ENCODE measurements at places on chromosomes 1 and 21.

GRCh38 chr1:165189913-165190312, 166.6 kb downstream of the LMX1A start:
- DNase-seq: no peak

- DNase-seq: peak; percentile 50
These were observed 2.8 kb upstream of the NUP210L start for GRCh38 chr1:154157520-154158306.

DNA sequence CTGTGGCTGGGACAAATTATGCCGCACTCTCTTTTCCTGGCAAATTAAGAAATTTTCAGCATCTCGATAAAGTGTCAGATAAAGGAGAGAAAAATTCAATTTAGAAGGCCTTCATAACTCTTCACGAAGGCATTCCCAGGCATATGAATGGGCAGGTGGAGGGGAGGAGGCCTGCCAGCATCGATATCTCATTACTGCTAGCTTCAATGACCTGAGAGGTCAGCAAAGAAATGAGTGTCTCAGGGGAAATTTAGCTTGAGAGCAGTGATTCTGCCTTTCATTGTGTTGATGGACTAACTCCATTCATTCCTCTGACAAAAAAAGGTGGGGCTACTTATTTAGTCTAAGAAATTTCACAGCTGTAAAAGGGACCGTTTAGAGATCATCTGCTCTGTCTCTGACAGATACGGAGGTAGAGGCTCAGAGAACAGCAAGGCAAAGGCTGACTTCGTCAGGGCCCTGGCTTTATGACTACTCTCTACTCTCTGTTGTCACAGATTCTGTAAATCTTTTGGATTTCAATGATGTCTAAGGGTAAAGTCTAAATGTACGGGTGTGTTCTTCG, 212.0 kb upstream of the BEND5 start:
- no peak for DNase-seq

DNA sequence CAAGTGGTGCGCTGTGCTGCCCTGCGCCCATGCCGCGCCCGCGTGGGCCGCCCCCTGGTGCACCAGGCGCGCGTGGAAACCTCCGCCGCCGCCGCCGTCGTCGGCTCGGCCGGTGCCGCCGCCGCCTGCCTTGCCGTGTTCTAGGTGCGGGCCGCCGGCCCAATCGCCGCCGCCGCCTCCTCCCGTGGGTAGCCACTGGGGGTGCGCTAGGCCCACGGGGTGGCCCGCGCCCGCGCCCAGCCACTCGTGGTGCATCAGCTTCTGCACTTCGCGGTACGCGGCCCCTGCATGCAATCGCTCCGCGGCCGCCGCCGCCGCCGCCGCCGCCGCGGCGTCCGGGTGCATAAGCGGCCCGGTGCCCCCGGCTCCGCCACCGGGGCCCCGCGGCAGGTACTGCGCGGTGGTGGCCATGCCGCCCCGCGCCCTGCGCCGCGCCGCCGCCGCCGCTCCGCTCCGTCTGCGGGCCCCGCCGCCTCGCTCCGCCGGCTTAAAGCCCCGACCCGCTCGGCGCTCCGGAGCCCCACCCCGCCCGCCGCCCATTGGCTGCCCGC, at the start of gene POU3F1:
Gene POU3F1 (minus strand): TSS at position 461 of the 551 bp plus-strand sequence. CDS start 50 bp downstream, at position 411.
- no peak for DNase-seq

- no peak for DNase-seq
These were observed 6.6 kb upstream of the ACTRT2 start for GRCh38 chr1:3014443-3015268.

DNA sequence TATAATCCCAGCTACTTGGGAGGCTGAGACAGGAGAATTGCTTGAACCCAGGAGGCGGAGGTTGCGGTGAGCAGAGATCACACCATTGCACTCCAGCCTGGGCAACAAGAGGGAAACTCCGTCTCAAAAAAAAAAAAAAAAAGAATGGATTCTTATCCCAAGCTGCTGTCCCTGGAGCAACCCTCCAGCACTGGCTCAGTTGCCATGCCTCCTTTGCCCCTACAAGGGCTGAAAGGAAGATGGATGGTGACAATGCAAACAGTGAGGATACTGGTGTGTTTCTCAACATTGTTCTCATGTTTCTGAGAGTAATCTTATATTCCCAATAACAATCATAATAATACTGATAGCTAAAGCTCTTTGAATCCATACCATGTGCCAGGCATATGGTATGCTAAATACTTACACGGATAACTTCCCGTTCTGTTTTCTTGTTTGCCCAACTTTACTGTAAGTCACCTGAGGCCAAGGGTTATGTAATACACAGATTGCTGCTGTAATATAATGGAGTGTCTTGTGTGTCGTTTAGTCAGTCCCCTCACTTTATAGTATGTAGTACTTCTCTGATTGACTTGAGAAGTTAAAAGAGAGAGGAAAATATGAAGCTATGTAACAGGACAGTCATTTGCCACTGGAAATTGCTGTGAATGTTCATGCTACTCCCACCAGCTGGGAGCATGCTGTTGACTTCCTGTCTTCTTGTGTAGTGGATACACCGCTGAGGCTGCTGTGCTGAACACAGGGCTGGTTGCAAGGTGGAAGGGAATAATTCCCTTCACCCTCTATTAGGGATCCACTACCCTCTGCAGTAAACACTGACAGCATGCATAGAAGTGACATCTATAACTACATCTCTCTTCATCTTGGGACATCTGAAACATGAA, 153.6 kb downstream of the CNIH3 start:
- DNase-seq: no peak

Data from cardiac fibroblast (primary cell).